ENCODE measurements at places on chromosomes 5 and 9.

DNA sequence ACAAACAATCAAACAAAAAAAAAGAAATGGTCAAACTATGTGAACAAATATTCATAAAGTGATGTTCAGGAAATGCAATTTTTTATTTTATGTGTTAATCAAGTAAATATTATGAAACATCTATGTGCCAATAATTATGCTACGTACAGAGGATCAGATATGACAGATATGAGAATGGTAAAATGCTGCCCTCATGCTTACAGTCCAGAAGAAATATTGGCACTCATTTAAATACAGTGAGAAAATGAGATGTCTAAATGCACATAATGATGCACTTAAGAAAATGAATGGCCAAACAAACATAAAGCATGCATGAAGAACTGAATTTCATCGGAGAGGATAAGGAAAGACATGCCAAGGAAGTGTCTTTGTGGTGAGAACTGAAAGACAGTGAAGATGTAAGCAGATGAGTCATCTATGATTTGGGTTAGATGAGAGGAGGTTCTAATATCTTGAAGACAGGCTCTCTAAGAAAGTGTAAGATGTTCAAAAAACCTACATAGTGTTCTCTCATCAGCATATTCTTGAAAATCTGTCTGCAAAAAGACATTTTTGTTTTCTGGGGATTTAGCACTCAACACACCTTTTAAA is 1231.1 kb upstream of the ACO1 start:
- no peak for DNase-seq

- DNase-seq, result no peak
Measured at GRCh38 chr5:177036921-177037320, 14.4 kb downstream of the ZNF346 start.

DNA sequence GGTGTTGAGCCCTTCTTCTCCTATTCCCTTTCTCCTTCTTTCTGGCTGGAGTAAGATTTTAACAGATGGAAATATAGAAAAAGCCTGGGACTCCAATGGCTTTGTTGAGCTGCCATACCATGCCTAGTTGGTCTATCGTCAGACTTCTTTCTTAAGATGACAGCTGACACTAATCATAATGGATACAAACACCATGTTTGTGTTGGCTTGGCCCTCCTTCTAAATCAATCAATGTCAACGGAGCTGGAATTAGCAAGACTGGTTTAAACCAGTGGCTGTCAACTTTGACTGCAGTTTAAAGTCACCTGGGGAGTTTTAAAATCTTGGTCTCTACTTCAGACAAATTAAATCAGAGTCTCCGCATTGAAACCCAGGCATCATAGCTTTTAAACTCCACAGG is 264.5 kb upstream of the PRR16 start:
- no peak for DNase-seq

DNA sequence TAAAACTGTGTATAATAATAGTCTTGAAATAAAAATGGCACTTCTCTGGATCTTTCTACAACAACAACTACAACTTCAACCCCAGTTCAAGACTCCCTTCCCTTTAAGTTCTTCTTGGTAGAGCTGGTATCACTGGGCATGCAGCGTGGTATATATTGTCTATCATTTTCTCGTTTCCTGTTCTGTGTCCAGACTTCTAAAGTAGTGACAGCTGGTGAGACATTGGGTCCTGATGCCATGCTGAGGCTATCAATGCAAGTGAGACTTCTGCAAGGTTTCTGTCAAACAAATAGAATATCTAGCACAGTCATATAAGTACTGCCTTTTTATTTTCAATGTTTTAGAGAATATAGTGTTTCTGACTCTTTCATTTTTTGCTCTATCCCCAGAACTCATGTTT is 123.0 kb upstream of the GRIN3A start:
- no peak for DNase-seq

DNA sequence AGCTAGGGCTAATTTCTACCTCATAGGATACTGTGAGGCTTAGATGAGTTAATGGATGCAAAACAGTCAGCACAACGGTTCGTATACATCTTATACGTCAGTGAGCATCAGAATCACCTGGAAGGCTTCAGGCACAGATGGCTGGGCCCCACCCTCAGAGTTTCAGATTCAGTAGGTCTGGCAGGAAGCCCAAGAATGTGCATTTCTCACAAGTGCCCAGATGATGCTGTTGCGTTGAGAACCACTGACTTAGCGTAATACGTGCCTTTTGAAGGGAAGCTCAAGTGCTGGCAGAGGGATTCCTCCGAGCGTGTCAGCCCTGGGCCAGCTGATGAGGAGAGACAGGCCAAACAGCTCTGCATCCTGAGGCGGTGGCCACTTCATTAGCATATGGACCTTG is 117.1 kb upstream of the WWC1 start:
- DNase-seq, result no peak

- DNase-seq, result no peak
Measured at GRCh38 chr9:136058801-136059302, 36.2 kb downstream of the NACC2 start.

DNA sequence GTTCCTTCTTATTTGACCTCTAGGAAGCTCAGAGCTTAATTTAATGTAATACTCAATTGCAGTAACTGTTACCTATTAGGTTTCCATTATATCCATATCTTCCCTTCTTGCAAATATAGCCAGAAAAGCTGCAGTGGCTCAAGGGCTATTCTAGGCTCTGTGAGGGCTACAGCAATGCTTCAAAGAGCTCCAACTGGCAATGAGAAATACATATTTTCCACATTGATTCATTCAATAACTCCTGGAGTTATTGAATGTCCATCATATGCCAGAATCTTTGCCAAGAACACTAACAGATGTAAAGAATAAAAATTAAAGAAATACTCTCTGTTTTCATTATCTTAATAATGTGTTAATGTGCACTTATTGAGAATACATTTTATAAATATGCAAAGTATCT is 396.9 kb upstream of the PAPPA start:
- DNase-seq, result no peak

DNA sequence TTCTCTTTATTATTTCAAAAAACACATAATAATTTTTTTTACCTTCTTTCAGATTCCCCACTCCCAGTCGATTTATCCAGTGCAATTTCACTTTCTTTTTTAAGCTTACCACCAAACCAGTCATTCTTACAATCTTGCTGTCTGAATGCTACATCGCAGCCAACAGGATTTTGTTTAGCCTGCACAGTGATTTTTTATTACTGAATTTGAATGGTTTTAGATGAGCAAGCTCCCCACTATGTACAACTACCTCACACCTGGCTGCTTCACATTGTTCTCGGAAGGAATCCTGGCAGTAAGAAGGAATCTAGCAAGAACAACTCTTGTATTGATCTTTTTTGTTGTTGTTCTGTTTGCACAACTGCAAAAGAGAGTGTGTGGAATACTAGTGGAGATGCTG is 668.1 kb upstream of the WWC1 start:
- no peak for DNase-seq
